ENCODE measurements at places on chromosomes 5 and 9.

DNA sequence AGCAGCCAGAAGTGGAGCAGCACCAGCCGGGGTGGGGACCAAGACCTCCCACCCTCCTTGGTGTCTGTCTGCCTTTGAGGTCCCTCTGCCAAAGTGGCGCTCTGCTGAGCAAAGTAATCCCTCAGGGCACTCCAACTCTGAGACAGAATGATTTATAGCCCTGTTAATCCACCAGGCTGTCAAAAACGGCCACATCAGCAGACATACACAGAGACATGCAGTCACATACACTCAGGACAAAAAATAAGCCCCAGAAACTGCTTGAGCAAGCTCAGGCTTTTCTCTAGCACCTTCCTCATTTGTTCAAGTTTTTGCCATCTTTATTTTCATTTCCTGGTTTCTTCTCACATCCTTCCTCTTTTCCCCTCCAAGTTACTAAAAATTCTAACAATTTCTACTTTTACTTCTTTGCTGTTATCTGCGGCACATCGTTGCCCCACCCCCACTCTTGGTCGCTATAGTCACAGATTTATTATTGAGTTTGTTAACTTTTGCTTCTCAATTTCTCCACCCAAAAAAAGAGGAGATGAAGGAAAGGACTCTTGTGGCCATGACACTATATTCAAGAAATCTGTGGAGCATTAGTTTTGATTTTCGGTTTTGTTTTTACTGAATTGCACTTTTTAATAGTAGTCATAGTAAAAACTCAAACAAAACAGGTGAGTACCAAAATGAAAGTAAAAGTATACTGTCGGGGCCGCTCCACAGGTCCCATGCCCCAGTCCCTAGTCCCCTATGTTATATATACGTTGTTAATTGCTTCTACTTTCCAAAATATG, 17.4 kb upstream of the ADRB2 start:
- no peak for DNase-seq

- DNase-seq: no peak
Measured at GRCh38 chr5:138466125-138466899, 1.0 kb downstream of the EGR1 start.

DNA sequence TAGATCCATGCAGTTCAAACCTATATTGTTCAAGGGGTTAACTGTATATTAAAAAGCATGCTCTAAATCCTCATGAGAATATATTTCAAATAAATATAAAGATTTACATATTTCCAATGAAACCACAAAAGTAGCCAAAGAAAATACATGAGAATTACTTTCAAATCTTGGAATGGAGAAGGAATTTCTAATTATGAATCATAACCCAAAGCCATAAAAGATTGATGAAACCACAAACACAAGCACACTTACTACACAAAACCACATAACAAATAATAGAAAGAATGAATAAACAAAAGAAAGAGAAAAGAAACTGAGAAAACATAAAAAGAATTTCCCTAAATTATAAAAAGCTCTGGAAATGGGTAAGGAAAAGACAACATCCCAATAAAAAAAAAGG, 16.0 kb downstream of the ERP44 start:
- DNase-seq: no peak

GRCh38 chr9:34996181-34996904, 6.8 kb downstream of the DNAJB5 start:
- no peak for DNase-seq

GRCh38 chr5:133962131-133962530, 6.3 kb downstream of the C5orf15 start:
- DNase-seq: no peak

GRCh38 chr5:154395407-154396106, 50.2 kb upstream of the SAP30L start:
- DNase-seq: no peak

DNA sequence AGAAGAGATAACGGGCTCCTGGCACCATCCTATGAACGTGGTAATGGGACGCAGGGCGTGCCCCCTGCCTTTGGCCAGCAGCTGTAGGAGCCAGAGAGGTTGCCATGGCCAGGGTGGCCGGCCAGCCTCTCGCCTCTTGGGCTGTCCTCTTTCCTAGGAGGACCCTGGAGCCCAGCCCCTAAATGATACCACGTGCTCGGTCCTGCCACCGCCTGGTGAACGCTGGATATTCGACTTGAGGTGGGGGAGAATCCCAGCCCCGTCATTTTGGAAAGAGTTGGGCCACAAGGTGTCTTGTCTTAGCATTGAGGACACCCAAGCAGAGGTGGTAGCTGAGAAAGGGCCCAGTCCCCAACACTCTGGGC, 391 bp upstream of the NRG2 start:
- DNase-seq: no peak

DNA sequence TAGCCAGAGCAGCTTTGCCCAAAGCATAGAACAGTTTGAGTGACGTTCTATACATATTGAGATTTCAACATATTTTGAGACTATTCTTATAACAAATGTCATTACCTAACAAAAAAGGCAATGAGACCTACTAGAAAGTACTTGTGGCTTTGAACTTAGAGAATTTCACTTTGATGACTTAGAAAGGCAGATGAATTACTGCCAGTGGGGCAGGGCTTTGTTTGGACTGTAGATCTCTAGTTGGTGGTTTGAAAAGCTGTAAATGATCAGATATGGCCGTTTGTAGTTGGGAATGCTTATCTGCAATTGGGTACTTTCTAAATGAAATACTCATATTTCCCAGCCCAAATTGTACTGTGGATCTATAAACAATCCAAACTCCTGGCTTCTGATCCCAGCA, 28.1 kb downstream of the SOX30 start:
- no peak for DNase-seq

- no peak for DNase-seq
Measured at GRCh38 chr9:4559261-4560182, 69.3 kb downstream of the SLC1A1 start.

- no peak for DNase-seq
Measured at GRCh38 chr9:134894136-134894860, 13.7 kb downstream of the FCN2 start.

DNA sequence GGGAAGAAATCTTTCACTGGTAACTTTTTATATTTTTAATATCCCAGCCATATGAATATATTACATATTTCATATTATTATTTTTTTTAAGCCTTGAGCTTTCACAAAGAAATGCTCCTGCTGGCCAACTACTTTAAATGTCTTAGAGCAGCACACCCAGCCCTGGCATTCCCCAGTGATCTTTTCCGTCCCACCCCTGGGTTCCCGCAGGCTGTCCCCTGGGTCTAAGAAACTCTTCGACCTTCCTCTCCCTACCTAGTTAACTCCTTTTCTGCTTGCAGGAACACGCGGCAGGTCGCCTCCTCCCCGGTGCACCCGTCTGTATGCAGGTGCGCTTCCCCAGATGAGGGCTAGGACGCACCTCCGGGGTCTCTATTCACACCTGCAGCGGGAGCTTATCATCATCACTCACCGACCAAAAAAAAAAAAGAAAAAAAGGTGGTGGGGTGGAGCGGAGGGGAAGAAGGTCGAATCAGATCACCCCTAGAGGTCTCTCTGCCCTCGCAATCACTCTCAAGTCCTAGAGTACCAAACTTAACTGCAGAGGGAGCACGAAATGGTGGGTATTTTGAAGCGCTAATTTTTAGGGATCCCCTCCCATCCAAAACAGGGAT, 696 bp downstream of the ZFP62 start:
- peak; percentile 31 for DNase-seq

- no peak for DNase-seq
Measured at GRCh38 chr5:149360272-149360671, 2.4 kb downstream of the PCYOX1L start.

GRCh38 chr9:113844466-113844865, 31.6 kb upstream of the ZNF618 start:
- no peak for DNase-seq

DNA sequence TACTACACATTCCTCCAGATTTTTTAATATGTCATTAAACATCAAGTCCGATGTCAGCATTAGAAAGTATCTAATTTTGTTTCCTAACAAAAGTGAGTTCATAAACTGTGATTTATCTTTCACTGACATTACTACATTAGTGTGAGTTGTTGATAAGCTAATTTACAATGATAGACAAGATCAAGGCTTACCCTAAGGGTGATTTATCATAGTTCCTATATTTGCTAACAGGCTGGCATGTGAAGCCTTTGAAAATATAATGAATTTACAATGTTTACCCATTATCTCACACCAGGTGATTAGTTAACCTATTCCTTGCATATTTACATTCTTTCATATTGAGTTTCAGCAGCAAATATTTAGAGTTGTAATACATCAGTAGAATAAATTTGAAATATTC, 1096.9 kb upstream of the NUDT12 start:
- DNase-seq: no peak

DNA sequence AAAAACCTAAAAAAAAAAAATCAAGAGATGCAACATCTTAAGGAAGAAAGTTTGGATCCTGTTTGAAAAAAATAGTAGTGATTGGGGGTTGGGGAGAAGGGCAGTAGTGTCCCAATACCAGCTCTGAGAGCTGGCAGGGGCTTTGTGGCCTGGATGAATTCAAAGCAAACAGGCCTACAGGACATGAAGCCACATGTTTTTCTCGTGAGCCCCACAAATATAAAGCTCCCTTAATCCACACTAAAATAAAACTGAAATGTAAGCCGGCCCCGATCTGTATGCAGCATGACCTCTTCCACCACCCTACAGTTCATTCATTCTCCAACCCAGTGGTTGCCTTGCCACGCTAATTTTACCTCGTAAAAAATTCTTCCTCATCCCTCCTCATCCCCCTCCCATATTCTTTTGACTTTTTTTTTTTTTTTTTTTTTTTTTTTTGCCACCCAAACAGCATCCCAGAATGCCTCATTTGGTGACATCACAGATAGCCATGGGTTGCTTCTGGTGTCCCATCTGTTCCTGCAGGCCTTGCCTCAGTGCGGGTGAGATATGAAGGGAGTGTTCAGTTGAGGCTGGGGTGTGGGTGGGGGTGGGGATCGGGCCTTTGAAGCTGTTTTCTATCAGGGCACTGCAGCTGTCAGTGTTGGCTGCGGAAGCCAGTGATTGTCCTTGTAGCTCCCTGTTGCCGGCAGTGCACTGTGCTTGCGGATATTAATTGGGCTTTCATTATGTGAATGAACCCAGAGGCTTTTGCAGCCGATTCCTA, 81.6 kb upstream of the NFIB start:
- DNase-seq: no peak

GRCh38 chr5:58937031-58937681, 354.3 kb downstream of the RAB3C start:
- DNase-seq: no peak

- DNase-seq: no peak
Measured at GRCh38 chr5:56685503-56686217, 129.7 kb upstream of the MAP3K1 start.

GRCh38 chr9:113511856-113512761, 48.6 kb downstream of the RGS3 start:
- DNase-seq: no peak

DNA sequence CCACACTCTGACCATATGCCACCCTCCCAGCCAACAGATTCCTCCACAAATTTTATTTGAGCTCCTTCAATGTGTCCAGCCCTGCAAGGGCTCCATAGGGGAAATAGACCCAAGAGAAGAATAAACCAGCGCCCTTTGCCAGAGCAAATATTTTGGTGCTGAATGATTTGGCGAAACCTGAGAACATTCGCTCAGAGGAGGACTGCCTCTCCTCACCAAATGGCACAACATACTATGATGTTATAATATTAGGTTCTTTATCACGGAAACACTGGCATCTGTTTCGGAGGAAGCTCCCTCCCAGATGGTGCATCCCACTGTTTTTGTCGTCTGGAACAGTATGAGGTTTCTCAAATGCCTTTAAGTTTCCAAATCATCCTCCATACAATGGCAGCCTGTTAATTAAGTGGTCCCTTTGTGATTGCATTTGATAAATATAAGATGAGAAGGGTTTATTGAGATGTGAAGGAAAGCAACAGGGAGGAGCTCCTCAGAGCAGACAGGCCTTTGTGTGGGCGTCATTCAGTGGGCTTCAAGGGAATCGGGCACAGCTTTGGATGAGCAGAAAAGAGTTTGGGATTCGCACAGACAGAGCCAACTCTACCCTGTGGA, 139.1 kb upstream of the ADRA1B start:
- no peak for DNase-seq

DNA sequence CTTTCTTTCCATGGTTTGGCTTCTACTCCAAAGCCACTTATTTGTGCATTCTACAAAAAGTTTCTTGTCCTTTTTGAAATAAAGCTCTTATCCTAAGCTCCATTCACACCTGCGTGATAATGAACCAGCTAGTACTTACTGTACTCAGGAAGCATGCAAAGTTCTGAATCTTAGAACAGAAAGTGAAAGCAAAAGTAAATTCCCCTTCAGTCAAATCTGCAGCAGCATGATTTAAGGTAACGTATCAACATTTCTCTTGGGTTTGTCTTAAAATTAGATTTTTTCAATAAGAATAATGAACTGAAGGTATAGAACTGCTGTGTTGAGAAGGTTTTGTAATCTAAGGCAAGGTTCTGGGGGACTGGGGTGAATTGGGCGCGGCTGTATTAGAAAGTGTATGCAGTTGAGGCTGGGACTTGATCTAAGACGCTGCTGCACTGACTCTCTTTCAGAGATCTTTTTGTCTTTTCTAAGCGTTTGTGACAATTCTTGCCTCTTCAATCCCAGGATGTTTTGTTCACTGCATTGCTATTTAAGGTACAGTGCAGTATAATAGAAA, at the start of gene ERAP2:
ERAP2 (plus strand) TSS at position 209 of the 559 bp plus-strand sequence. CDS start 3,186 bp downstream, outside the sequence.
- no peak for DNase-seq

- no peak for DNase-seq
Measured at GRCh38 chr9:80793706-80794105, 895.6 kb downstream of the TLE1 start.

- DNase-seq: no peak
Measured at GRCh38 chr9:18579536-18579935, 105.6 kb downstream of the ADAMTSL1 start.

GRCh38 chr9:72187121-72187695, 38.0 kb downstream of the GDA start:
- DNase-seq: no peak

DNA sequence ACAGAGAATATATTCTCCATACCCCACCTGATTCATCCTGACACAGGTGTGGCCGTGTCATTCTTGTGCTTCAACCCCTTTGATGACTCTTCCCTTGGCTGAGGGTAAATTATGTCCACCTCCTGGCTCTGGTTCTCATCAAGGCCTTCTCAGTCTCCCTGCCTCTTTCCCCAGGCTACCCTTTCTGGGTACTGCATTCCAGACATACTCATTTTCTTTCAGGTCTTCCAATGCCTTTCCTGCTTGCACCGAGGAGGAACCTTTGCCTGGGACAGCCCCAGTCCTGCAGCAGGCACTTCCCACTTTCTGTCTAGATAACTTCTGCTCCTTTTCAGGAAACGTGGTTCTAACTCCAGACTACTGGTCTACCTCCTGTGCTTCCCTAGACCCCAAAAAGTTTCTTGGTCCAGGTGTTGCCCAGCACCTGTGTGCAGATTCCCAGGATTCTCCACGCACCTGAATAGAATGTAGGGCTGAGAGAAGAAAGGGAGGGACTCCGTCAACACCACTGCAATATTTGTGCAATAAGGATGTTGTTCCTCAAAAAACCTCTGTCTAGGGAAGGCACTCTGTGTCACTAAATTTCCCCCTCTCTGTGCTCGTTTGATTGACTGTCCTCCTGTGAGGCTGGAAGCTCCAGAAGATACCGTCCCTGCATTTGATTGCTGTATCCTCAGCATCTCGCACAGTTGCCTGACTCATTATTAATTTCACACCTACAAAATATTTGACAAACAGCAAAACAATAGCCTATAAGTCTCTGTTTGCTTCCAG, 255.4 kb upstream of the NFIL3 start:
- no peak for DNase-seq

- DNase-seq: no peak
Measured at GRCh38 chr9:73683862-73684591, 532.4 kb downstream of the ANXA1 start.

GRCh38 chr9:93319992-93320500, 131.4 kb upstream of the FAM120A start:
- DNase-seq: no peak
